ENCODE measurements at places on chromosomes 3 and 15.
A peak's percentile ranks its signal among the peaks of the same experiment; 100 is the strongest.

DNA sequence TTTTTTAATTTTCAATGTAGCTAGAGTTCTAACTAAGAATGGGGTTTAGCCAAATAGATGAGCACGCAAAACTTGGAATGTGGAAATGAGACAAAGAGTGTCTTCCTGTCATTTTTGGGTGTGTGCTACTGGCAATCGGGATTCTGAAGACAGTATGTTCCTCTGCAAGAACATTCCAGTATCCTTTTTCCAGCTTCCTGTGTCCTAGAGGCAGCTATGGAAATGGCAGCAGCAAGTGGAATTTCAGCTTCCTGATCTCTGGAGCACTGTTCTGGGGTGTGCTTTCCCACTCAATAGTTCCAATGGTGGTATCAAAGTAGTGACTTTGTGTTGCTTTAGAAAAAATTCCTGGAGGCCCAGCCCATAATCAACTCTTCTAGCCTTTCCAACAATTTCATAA is 642.9 kb upstream of the KCNMB2 start:
- no peak for DNase-seq

- DNase-seq: no peak
These were observed 15.4 kb upstream of the KLF15 start for GRCh38 chr3:126372413-126373145.

DNA sequence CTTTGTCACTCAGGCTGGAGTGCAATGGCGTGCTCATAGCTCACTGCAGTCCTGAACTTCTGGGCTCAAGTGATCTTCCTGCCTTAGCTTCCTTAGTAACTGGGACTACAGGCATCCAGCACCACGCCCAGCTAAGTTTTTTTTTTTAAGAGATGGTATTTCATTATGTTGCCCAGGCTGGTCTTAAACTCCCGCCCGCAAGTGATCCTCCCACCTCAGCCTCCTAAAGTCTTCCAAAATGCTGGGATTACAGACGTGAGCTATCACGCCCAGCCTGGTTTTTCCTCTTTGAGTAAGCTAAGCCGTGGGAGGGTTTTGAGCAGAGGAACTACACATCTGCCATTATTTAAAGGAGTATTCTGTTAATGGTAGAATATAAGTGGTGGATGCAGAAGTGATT is 7.4 kb upstream of the LRRFIP2 start:
- no peak for DNase-seq

- DNase-seq: peak; percentile 70
These were observed 158.6 kb upstream of the RGMA start for GRCh38 chr15:93247466-93248121.

GRCh38 chr3:39150148-39150802 is 3.1 kb downstream of the CSRNP1 start:
- no peak for DNase-seq

- DNase-seq: no peak
These were observed 33.0 kb upstream of the ARL14 start for GRCh38 chr3:160643994-160644393.

- DNase-seq: no peak
These were observed 55.0 kb downstream of the RORA start for GRCh38 chr15:61173899-61174689.

DNA sequence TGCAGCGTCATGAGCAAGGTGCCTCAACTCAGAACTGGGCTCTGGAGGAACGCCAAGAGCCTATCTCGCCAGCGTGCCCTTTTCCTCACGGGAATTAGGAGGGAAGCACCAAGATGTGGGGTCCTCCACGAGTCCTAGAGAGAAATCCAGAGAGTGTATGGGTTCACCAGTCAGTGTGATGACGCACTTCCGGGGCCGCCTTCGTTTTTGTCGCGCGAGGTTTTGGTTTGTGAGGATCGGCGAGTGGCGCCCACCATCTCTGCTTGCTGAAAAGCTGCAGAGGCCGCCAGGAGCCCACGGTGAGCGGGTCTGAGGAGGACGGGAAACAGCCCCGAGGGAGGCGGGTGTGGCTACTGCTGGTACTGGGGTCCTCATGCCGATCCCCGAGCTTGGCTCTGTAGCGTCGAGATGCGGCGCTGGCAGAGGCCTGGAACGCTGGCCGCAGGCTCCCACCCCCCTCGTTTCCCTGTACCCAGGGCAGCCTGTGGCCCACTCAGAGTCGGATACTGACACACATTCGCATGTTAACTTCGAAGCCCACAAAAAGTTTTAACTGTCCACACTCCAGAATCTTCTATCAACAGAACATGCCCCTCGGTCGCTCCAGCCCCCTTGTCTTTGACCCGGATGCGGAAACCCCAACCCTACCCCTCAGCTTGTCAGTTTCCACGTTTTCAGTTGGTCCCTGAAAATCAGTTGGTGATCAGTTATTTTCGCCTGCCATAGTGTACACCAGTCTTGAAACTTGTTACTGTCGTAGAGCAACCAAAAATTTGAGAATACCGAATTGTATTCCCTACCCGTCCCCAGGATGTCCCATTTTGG is 30.4 kb downstream of the ZNF662 start:
- DNase-seq: no peak

DNA sequence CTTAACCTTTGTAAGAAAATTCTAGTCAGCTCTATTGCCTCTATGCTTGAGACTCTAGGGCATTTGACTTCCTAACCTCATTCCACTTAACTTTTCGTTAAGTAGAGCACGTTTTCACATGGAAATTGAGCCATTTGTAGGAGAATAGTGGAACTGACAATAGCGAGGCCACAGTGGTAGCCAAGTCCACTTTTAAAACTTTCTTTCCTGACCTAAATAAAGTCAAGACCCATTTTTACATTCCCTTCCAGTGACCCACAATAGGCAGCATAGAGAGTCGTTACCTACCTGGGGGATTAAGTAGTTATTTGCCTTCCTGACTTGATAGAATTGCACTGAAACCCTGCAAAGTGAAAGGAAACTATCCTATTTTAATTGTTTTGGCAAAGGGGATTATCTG is 386.0 kb upstream of the NECTIN3 start:
- DNase-seq: no peak

- DNase-seq: no peak
These were observed 44.7 kb downstream of the CD200 start for GRCh38 chr3:112377568-112378071.

DNA sequence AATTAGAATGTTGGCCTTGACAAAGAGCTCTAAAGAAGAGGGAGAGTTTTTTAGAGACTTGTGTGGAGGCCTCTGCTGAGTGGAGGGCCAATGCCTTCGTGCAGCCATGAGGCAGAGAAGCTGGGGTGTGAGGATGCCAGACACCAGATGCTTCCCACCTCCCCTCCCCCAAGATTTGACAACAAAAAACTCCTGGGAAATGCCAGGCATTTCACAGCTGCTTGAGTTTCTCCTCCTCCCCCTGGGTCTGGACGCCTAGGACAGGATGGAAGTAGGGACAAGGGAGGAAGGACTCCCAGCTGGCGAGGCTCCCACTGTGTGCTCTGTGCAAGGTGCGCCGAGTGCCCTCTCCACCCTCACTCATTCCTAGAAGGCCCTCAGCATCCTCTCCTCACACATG is 20.1 kb downstream of the TGM4 start:
- no peak for DNase-seq

DNA sequence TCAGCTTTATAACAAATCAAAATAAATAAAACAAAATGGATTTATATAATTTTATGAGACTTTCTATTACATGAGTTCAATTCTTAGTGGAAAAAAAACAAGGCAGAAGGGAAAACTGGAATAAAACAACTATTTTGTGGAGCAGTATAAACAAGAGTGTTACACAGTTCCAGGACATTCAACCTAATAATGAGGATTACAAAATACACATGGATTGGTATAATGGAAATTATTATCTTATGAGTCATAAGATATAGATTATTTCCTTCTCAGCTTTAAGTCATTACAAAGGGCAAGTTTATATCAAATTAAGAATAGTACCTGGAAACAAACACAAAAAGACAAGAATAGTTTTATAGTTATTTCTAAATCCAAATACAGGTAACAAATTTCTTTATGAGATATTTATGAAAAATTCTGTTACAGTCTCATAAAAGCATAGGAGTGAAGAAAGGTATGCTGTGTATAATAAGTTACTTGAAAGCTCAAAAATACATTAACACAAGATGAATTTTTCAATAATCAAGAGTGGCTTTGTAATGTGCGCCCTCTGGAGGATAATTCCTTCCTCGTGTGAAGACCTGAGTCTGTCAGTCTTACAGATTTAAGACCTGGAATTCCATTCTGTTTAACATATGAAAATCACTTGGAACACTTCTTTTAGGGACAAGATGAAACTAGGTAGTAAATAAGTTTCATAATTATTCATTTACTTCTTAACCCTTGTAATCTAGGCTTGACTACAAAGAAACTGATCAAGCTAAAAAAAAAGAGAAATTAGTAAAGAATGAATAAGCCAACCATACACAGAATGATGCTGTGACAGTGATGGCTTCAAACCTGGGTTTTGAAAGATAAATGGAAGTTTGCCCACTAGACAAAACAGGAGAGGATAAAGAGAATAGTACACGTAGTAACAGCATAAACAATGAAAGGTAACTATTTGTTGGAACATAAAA is 9.5 kb downstream of the COPS2 start:
- DNase-seq: peak; percentile 12

DNA sequence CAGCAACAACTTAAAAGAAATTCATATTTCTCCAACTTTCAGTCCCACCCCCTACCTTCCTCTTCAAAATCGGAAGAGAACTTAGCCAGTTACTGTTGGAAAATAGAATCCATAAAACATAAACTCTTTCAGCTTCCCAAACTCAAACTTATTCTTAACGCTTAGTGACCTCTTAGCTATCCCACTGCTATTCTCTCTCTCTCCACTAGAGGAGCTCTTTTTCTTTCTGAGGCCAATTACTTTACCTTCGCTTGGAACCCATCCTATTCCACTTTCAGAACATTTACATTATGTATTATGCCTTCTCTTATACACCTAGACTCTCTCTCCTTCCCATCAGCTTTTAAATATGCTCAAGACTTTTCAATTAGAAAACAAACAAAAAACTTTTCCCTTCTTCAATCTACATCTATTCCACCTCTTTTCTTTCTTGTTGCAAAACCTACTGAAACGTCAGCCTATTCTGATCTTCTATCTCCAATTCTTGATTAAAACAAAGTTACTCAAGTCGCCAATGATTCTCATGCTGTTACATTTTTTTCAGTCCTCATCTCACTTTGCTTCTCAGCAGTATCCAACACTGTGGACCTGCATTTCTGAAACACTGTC is 13.4 kb upstream of the GHSR start:
- peak; percentile 49 for DNase-seq

DNA sequence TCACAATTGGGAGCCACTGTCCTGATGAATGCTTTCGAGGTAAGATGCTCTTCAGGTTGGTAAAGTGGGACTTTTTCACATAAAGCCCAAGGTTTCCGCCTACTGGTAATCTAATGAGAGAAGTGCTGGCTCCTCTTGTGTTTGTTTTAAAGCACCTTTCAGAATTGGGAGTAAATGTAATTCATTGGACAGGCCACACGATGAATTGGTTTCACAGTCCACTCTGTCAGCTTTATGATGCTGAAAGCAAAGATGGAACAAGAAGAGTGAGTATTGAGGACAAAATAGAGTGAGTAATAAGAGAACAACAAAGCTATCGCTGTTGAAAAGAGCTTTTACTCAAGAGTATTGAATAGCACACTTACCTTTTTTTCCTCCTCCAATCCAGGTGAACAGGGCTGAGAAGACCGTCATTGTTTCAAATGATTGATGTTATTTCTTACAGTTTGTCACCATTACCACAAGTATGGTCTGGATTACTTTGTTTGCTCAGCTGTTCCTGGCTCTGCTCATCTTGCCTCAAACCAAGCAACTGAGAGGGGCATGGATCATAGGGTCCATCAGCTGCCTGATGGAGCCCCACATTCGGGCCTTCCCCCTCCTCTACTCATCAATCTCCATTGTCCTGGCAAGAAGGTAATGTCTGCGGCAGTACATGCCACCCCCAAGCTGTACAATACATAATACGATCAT is 136.1 kb upstream of the CNTN4 start:
- no peak for DNase-seq

DNA sequence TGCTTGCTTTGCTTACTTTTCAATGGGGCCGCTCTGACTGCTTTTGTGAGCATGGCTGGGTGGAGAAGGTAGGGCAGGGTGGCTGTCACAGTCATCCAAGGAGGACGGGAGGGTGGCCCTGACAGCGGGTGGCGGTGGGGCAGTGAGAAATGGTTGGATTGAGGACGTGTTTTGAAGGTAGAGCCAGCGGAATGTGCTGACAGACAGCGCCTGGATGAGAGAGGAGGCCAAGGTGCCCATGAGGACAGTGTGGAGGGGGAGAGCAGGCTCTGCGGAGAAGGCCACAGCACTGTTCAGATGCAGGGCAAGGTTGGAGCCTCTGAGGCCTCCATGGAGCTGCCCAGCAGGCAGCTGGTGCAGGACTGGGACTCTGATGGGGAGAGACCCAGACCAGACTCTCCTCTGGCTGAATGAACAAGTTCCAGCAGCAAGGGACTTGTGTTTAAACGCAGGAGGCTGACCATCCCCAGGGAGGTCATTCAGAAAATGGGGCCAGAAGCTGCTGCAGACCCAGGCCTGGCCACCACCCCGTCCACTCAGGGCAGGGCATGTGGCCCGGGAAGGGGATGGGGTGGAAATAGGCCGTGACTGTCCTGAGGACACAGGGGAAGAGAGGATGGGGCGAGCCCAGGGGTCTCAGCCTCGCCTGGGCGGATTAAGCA is 120.3 kb upstream of the PRR20G start:
- no peak for DNase-seq

DNA sequence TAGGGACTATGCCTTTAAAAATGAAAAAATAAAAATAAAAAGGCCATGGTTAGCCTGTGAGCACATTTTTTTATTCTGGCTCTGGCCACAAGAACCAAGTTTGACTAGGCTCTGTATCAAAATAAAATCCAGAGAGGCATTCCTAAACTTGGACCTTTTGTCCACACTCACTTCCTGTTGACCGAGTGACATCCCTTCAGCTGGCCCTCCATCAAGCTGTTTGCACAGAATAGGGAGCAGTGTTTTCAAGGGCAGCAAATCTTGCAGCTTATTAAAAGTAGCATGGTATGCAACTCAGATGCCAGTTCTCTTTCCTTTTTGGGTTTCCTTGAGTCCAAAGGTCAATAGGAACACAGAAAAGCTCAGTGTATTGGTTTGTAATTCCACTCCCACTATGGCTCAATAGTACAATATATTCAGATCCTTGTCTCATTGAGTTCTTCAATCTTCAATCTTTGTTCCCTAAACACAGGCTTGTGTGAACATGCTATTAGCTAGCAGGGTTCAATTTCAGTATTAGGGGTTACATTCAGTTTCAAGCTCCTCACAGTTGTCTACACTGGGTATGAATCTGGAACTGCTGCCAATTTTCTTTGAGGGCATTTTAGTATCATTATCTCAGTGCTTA is 244.5 kb downstream of the RBMS3 start:
- no peak for DNase-seq

DNA sequence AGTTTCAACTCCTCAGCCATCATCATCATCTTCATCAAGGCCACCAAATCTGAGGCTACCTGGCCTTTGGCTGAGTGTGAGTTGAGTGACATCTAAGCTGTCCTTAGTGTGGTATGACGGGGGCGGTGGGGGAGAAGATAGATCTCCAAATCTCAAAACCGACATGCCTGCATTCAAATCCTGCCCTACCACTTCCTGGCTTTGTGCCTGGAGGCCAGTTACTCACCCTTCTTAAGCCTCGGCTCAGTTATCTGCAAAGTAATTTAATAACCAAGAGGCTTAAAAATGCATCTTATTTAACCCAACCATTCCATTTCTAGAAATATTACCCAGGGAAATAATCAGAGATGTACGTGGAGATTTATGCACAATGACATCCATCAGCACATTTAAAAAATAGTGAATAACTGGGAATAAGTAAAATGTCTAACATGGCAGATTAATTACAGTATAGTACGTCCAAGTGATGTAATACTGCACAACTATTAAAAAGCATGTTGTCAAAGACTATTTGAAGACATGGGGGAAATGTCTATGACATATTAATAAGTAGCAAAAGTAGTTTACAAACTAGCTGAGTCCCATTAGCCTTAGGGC is 167.4 kb downstream of the NTRK3 start:
- DNase-seq: no peak
